ENCODE measurements at places on chromosomes 16 and 17.

DNA sequence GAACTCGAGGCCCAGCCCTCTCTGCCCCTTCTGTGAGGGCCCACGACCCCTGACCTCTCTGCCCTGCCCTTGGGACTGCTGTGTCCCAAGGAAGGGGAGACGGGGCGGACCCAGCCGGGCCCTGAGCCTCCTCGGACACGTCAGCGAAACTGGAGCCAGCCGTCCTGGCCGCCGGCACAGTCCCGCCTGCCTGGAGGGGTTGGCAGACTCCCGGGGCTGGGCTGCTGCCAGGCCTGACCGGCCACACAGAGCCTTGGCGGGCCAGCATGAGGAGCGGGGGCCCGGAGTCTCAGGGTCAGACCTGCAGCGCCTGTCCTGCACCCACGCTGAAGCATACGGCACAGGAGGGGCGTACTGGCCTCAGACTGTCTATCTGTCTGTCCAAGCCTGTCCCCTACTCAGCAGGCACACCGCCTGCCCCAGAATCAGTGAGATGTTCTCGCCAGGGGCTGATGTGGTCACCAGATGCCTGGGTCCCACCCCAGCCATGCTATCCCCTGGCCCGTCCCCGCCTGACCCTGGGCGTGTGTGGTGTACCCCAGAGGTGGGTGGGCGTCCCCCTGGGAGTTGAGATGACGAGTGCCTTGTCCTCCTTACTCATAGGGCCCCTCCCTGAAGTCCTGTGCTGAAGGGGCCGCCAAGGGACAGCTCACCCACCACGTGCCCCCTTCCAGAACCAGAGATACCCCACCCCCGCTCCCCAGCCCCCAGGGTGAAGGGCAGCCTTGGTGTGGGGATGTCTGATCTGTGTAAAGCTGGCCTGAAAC, 4.7 kb downstream of the VASN start:
- DNase-seq = peak; percentile 92

DNA sequence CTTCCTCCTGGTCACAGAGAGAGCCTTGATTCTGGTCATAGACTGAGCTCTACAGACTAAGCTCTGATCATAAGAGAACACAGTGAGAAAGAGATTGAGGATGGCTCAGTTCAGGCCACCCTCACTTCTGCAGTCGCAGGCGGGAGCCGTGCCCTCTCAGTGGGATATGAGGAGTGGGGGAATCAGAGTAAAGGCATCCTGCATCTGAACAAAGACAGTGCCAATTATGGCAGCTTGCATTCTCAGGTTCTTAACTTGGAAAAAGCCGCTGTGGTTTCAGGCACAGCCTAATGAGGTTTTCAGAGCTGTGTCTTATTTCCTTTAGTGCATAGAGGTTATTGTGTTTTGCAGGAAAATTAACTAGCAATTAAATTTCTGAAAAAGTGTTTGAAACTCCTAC, 134.4 kb upstream of the NLRP1 start:
- no peak for DNase-seq

DNA sequence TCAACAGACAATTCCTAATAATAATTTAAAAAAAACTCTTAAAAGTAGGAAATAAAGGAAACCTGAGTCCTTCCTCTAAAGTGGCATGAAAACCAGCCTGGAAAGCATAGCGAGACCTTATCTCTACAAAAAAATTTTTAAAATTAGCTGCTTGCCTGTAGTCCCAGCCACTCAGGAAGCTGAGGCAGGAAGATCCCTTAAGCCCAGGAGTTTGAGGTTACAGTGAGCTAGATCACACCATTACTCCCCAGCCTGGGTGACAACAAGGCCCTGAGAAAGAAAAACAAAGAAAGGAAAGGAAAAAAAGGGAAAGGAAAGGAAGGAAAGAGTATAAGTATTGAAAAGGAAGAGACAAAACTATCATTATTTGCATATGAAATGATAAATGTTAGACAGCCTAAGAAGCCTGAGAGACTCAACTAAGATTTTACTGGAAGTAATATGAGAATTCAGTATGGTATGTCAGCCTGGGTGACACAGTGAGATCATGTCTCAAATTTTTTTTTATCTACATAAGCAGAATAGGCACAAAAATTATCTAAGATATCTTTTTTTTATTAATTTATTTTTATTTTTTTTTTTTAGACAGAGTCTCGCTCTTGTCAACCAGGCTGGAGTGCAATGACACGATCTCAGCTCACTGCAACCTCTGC, 113.0 kb downstream of the GOSR1 start:
- DNase-seq = no peak

GRCh38 chr16:15721018-15721417, 71.0 kb downstream of the NDE1 start:
- DNase-seq = no peak

- DNase-seq = no peak
These were observed 2.2 kb downstream of the PRM1 start for GRCh38 chr16:11278681-11279628.

Data from right atrium auricular region (tissue), 2 donors.